ENCODE measurements at places on chromosomes 11 and 22.

DNA sequence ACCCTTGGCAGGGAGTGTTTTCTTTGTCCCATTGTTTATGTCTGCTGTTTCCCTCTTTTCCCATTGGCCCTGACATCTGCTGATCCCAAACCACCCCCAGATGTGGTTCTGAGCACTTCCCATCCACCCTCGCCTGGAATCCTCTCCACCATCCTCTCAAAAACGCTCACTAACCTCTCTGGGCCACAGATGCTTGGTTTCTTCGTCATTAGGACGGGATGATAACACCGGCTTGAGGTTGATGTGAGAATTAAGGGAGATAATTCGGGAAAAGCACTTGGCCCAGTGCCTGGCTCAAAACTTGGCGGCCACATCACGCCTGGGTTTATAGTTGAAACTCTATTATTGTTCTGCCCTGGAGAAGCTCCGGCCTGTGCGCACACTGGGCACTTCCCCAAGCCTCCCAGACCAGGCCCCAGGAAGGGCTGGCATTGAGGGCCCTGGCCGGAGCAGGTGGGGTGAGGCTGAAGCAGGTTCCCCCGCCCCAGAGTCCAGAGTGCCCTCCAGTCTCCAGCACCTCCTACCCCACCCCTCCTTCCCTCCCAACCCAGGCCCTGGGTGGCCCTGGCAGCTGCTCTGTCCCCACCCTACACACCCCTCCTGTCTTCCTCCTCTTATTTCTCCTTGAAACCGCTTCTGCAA, 63.7 kb downstream of the CYTH4 start:
- DNase-seq, result no peak

GRCh38 chr11:27339941-27340340, 23.1 kb downstream of the CCDC34 start:
- DNase-seq, result no peak

- DNase-seq, result no peak
Observed at GRCh38 chr11:28223577-28223976, 115.4 kb downstream of the METTL15 start.

DNA sequence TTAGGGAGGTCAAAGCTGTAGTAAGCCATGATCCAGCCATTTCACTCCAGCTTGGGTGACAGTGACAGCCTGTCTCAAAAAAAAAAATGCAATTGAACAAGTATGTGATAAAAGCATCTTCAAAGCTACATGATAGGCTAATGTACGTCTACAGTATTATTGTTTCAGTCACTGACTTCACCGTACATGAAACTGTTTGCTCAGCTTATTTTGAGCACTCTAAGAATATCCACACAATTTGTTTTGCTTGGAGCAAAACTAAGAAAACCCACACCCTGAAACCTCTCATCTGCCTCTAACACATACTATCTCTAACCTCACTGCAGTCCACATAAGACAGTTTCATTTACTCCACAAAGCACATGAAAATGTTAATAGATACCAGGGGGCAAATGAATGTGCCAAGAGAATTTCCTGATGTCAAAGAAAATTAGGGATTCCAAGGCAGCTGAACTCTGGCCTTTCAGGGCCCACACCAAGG, 60.7 kb downstream of the KCNA4 start:
- no peak for DNase-seq

DNA sequence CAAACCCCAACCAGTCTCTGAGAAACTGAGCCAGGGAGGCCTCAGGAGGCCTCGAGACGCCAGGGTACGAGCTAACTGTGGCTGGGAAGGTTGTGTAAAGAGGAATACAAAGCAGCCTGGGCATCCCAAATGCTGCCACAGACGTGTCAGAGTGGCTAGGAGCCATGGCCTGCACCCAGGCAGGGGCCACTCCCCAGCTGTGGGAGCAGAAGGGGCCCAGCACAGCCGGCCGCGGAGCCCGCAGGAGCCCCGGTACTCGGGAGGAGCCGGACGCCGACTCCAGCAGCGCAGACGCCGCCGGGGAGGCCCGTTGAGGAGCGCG, 349.8 kb upstream of the B3GAT1 start:
- no peak for DNase-seq

DNA sequence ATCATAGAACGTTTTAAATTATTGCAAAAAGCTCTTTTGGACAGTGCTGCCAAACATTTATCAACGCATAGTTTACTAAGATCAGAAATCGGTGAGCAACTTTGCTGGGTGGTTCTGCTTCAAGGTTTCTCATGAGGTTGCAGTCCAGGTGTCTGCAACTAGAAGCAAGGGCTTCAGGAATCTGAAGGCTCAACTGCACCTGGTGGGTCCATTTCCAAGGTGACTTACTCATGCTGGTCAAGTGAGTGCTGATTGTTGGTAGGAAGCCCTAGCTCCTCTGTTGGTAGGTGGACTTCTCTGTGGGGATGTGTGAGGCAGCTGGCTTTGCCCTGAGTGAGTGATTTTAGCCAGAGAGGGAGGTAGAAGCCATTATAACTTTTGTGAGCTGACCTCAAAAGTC, 22.5 kb downstream of the ARHGEF12 start:
- no peak for DNase-seq

- no peak for DNase-seq
Observed at GRCh38 chr22:37582526-37582925, 2.6 kb upstream of the LGALS2 start.
